ENCODE measurements at places on chromosomes 12 and 14.

DNA sequence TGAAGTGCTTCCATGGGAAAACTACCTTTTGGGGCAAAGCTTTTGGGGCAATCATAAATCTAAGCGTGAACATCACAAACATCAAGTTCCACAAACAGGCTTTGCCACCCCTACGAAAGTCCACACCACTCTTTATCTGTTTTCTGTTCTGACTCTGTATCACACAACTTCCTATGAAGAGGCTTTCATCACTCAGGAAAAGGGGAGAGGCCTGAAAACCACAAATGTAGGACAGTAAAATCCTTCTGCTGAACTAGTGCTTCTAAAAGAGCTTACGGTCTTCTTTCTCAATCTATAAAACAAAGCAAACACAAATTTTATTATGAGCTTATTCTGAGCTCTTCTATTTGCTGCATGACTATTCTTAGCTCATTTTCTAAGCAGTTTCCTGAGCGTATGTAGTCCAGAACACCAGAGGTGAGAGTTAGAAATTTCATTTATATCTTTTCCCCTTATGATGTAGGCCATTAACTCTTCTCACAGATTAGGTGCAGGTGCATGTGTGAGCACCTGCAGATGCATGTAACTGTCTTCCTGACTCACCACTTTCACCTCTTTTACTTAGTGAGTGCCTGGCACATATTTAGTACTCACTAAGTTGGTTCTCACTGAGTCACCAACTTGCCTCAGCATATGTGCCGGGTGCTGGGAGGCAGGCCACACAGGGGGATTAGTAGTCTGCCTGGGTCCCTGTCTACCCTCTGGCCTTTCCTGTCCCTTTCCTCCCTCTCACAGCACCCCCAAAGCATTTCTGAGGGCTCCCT lies 32.9 kb upstream of the SYCP3 start:
- peak; percentile 28 for DNase-seq

DNA sequence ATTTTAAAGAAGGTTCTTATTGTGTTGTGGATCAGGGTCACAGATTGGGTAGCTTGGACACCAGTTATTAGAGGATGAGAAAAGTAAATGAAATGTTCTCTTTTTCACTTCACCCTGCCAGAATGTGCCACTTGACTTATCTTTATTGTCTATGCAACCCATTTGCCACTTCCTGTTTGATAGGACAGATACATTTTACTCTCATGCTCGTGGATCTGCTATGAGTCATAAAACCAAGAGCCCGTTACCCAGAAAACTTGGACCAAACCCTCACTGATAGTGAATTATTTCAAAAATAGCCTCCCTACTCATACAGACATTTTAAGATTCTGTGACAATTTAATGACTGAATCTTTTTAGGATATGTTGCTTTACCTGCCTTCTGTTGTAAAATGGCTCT lies 1.8 kb downstream of the ISCA2 start:
- DNase-seq: peak; percentile 35

DNA sequence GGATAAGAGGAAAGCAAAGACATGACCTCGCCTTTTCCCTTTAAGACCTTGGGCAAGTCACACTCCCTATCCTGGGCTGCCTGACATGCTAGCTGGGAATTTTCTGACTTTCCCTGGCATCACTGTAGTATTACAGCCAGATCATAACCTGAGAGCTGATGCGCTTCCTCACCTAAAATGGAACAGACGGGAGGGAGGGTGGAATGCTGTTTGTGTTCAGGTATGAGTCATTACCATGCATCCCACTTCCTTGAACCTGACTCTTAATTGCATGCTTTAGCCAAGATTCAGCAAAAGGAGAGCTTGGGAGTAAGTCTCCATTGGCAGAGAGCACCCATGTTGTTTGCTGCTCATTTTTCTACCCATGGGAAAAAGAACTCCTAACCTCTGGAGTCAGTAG lies 156.5 kb downstream of the KCNK10 start:
- peak; percentile 6 for DNase-seq

DNA sequence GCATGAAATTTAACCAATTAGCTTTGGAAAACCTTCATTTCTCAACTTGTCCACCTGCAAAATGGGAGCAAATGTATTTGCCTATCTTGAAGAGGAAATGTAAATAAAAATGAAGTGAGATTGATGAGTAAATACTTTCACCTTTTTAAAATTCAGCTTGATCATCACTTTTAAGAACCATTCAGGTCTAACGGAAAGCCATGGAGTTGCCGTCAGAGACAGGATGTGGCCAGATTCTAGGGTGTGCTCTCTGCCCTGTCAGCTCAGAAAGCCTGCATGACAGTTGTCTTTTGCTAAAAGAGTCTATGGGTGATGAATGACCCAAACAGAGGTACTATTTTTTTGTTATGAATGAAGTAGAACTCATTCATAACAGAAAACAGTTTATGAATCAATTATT lies 104.3 kb upstream of the SLC35F4 start:
- DNase-seq: no peak

GRCh38 chr14:47257013-47257412 lies 418.4 kb downstream of the MDGA2 start:
- DNase-seq: no peak
